Activated naive CD4-positive, alpha-beta T cell treated with anti-CD3 and anti-CD28 coated beads, Interleukin-2, amount 50 U/mL, for 72 hours (primary cell): ENCODE measurements at places on chromosomes 7 and 10.

- no peak for DNase-seq
Measured at GRCh38 chr7:155702616-155703015, 58.2 kb downstream of the RBM33 start.

GRCh38 chr7:34333925-34334324 is 324.1 kb upstream of the NPSR1 start:
- no peak for DNase-seq

- no peak for DNase-seq
Measured at GRCh38 chr10:3886191-3886590, 101.2 kb upstream of the KLF6 start.

DNA sequence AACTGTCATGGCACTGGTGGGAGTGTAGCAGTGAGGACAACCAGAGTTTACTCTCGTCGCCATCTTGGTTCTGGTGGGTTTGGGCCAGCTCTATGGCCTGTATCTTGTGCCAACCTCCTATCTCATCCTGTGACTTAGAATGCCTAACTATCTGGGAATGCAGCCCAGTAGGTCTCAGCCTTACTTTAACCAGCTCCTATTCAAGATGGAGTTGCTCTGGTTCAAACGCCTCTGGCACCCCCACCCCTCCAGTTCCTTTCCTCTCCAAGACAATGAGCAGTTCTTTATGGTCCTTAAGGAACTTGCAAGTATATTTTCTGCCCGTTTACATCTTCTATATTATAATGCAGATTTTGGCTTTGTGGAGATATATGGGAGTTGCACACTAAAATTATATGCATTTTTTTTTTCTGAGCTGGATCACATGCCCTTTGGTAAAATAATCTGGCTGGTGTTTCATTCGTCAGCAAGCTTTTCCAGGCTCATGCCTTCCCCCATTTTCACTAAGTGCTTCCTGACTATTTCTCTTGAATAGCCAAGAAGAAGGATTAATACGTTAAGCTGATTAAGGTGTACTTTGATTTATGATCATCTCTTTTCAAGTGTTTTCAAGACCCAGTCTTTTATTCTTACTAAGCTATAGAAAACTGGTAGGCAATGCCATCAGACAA is 11.2 kb upstream of the WIPF3 start:
- DNase-seq, result no peak

DNA sequence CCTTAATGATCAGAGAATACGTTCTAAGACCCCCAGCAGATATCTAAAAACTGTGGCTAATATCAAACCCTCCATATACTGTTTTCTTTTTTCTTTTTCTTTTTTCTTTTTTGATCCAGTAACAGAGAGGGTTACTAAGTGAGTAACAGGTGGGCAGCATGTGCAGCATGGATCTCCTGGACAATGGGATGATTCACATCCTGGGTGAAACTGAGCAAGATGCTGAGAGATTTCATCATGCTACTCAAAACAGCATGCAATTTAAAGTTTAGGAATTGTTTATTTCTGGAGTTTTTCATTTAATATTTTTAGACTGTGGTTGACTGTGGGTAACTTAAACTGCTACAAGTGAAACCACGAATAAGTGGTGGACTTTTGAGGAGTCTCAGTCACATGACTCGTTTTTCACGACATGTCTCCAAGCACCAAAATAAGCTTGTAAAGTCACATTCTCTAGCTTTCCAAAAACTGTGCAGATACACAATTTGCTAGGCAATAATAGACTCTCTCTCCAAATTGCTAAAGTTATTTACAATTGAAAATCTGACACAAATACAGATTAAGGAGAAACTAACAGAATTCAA is 716.2 kb downstream of the NXPH1 start:
- DNase-seq, result no peak
